ENCODE measurements at places on chromosomes 16 and 17.
A peak's percentile ranks its signal among the peaks of the same experiment; 100 is the strongest.

GRCh38 chr16:86222965-86223551, 287.3 kb upstream of the FOXF1 start:
- no peak for DNase-seq

DNA sequence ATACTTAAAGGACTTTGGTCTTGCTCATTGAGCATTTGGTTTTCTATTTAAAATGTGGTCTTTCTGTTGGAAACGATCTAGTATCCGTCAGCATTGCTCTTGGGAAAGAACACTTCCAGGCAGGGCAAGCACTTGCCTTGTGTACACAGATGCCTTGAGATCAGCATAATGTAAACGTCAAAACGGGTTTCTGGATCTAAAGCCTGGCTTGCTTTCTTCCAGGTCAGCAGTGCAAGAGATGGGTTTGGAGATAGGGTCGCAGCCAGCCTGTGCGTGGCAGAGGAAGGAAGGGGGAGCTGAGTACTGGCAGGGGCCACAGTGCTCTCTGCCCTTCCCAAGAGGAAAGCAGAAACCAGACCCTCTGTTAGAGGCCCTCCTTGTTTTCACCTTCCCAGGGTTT, 175.5 kb downstream of the LGALS9B start:
- no peak for DNase-seq

DNA sequence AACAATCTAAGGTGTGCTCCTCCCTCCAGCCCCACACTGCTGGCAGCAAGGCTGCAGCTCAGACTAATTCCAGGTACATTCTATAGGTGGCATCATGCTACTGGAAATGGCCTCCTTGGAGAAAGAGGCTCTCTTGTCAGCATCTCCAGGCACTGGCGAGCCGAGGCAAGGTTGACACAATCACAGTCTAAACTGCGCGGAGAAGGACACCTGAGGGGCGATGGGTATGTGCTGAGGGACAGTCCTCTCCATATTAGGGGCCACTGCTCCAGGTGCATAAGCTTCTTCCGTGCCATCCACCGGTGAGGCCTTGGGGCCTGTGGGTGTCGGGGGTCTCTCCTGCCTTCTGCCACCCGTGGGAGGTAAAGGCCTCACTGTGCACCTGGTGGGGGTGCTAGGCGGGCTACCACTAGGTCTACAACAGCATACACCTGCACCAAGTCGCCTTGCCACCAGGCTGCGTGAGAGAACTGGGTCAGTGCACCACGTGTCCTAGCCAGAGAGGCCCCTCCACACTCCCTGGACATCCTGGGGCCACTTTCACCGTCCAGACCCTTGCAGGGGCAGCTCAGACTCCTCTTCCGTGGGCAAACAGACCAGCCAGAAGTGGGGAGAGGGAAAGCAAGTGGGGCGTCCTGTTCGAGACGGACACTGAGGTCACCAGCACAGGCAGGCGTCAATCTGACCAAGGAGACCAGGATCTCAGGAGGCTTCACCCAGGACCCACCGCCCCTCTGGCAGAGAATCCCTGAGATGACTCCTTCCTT, 12.1 kb upstream of the CBX8 start:
- no peak for DNase-seq

GRCh38 chr17:82931699-82932517, 92.1 kb upstream of the ZNF750 start:
- no peak for DNase-seq

GRCh38 chr17:54906683-54907082, 6.0 kb downstream of the TOM1L1 start:
- DNase-seq = no peak

DNA sequence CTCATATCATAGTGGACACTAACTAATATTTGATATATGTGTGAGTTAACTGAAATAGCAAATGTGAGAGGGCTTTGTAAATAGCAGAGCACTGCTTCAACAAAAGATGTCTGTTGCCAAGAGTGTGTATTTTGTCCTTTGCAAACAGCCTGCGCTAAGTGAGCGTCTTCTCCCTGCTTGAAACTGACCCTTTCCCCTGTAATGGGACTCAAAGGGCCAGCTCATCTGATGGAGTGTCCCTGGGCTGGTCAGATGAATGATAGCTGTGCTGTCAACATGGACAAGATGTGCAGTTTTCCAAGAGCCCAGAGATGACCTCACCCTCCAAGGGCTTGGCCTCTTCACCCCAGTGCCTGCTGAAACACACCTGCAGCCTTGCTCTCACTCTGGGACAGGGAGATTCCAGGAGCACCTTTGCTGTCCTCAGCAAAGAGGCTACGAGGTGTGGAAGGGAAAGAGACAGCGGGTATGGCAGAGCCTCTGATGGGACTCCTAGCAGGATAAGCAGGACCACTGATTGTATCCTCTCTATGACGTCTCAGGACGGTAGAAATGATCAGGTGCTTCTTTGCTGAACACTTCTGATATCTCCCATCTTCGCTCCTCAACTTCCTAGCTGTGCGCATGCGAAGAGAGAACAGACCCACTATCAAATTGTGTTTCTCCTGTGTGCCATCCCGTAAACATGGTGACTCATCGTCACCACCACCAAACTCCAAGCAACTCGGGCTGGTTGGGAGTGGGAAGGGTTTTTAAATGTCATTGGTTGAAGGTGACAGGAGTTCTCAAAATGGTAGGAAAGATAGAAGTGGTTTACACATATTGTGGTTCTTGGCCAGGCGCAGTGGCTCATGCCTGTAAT, 35.8 kb upstream of the TBX2 start:
- DNase-seq = no peak

GRCh38 chr16:11224096-11224893, 31.7 kb downstream of the SOCS1 start:
- DNase-seq = peak; percentile 75

DNA sequence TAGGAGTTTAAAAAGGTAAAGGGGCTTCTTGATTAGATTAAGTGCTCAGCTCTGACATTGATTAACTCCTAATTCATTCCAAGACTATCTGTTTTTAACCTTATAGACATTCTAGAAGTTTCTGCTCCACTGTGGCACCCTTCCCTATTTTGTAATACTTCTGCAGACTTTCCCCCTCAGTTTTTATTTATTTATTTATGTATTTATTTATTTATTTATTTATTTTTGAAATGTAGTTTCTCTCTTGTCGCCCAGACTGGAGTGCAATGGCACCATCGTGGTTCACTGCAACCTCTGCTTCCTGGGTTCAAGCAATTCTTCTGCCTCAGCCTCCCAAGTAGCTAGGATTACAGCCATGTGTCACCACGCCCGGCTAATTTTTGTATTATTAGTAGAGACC, 185.8 kb downstream of the PHKB start:
- no peak for DNase-seq

DNA sequence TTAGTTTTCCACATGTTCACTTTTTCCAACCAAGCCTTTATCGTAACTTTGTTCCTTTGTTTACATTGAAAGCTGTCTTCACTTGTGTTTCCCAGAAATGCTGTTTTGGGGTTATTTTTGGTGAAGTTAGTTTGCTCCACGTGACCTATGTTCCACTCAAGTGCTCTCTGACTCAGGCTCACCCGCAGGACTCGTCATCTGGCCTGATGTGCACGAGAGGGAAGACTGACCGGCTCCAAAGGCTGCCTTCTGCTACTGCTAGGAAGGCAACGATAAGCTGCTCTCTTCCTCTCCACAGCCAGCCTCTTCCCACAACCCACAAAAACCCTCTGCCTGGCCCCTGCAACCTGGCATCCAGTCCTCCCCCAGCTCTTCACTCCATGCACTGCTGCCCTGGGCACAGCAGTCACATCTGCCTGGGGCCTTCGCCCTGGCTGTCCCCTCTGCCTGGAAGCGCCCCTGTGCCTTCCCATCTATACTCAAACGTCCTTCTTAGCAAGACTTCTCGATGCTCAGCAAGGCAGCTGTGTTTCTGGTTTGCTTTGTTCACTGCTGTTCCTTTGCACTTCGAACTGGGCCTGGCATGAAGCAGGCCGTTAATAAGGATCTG, 28.0 kb downstream of the ZCCHC14 start:
- peak; percentile 26 for DNase-seq

- no peak for DNase-seq
Observed at GRCh38 chr16:66587881-66588600, 8.8 kb downstream of the CMTM2 start.

DNA sequence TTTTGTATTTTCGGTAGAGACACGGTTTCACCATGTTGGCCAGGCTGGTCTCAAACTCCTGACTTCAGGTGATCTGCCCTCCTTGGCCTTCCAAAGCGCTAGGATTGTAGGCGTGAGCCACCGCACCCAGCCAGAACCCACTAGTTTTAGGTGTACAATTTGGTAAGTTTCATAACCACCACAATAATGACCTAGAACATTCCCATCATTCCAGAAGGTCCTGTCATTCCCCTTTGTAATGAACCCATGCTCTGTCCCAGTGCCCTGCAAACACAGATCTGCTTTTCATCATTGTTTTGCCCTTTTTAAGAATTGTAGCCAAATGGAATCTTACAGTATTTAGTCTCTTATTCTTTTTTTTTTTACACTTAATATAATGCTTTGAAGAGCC, 35.6 kb upstream of the IRF8 start:
- DNase-seq = no peak

- DNase-seq = no peak
Observed at GRCh38 chr17:40514013-40514875, 12.8 kb upstream of the TNS4 start.

GRCh38 chr16:71439523-71439922, 2.3 kb downstream of the TLE7 start:
- DNase-seq = no peak

- DNase-seq = no peak
Observed at GRCh38 chr16:66574531-66574930, 4.7 kb upstream of the CMTM2 start.

GRCh38 chr17:60594734-60595133, 5.3 kb upstream of the PPM1D start:
- DNase-seq = no peak

DNA sequence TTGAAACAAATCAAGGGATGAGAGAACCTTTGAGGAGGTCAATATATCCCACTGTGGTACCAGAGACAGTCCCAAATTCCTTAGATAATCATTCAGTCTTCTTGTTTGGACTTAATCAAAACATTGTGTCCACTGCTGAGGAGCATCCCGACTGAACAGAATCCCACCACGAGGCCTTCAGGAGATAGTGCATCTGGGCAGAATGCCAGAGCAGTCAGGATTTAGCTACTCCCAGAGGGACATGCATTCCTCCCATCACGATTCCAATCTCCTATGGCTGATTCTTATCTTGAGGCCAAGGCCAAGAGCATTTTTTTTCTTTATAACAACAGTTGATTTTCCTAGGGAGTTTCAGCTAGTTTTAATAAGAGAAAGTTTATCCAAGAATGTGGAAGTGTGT, 87.4 kb upstream of the COX10 start:
- DNase-seq = no peak

DNA sequence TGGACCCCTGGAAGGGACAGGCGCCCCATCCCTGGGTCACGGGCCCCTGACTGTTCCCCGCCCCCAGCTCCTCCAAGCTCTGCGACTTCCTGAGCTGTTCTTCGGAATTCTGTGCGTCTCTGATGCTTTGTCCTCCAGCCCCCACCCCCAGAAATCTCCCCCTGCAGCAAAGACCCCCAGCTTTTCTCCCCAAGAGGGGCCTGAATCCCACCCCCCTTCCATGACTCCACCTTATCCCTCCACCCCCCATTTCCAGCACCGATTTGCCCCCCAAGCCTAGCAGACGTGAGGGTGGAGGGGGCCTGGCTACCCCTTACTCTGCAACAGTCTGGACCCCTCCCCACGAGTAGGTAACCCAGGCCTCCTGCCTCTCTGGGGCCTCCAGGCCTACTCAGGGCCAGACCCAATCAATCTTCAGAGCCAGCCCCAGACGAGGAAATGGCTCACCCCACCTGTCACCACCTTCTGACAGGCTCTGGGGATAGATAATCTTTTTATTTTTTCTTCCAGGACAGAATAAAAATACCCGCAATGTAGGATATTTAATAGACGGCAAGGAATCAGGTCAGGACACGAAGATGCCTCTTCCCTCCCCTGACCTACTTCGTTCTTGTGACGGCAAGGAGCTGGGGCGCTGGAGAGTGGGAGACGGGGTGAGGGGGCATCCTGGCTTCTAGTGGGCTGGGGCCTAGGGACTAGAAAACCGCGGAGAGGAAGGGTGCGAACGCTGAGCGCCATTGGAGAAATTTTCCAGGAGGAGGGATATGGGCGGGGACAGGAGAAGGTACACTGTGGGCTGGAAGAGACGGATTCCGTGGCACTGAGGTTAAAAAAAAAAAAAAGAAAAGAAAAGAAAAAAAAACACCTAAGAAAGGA, 744 bp upstream of the PLXDC1 start:
- DNase-seq = no peak

DNA sequence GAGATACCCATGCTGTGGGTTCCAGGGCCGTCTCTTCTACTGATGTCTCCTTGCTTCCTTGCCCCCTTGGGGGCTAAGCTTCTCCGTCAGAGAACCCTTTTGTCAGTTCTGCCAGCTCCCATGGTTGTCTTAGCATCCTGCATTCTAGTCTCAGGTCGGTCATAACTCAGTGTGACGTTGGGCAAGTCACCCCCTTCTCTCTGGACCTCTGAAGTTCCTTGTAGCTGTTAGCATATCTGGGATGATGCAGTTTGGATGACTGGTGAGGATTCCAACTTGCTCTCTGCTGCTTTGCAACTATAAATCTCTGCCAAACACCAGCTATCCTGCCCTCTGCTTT, 8.9 kb upstream of the MYL4 start:
- no peak for DNase-seq

DNA sequence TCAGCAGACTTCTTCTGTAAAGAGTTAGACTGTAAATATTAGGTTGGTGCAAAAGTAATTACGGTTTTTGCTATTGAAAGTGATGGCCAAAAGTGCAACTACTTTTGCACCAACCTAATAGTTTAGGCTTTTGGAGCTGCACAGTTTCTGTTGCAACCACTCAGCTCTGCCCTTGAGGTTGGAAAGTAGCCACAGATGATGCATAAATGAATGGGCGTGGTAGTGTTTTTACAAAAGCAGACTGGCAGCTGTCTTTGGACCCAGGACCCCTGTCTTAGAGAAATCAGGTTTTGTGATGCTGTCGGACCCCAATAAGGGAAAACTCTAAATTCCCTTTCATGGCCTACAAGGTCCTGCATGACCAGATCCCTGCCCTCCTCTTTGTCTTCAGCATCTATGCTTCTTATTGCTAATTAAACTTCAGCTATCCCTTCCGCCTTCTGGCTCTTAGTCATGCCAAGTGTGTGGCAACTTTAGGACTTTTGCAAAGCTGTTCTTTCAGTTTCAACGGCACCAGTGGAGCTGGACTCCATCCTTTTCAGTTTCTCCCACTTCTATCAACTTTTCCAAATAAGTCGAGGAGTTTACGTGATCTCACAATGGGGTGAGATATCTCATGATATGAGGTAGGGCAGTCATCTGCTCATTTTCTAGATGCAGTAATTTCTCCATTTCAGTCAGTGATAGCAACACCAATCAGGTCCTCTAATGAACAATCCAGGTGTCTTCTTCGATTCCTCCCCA, 232.3 kb downstream of the XYLT1 start:
- peak; percentile 36 for DNase-seq

- DNase-seq = no peak
Observed at GRCh38 chr16:6947291-6947690, 385.4 kb upstream of the RBFOX1 start.

GRCh38 chr17:77555741-77556291, 402.7 kb upstream of the TNRC6C start:
- DNase-seq = no peak

- DNase-seq = no peak
Observed at GRCh38 chr17:76104896-76105231, 1.3 kb upstream of the EXOC7 start.

- DNase-seq = peak; percentile 53
Observed at GRCh38 chr17:32609085-32609484, 122.3 kb downstream of the CDK5R1 start.

Data from stimulated activated CD8-positive, alpha-beta memory T cell treated with anti-CD3 and anti-CD28 coated beads, Interleukin-15, amount 100 ng/mL, for 48 hours (primary cell).